Urinary bladder (tissue), 4 donors: ENCODE measurements at places on chromosomes 1 and 21. TPM values are rescaled to one million over a fixed set of nuclear protein-coding genes. Genes with fewer than 3 reads are reported as not detected.

- peak; percentile 29 for DNase-seq
Measured at GRCh38 chr1:15559189-15559810, 25.6 kb downstream of the AGMAT start.

- DNase-seq = no peak
Measured at GRCh38 chr1:234289538-234290305, 83.5 kb upstream of the COA6 start.

GRCh38 chr1:184943998-184944397, 30.3 kb downstream of the NIBAN1 start:
- no peak for DNase-seq

TPTE gene
- not detected for total RNA-seq

- no peak for DNase-seq
Measured at GRCh38 chr1:217982331-217983050, 302.6 kb upstream of the RRP15 start.

WARS2 gene
- 29.3 TPM for total RNA-seq

DNA sequence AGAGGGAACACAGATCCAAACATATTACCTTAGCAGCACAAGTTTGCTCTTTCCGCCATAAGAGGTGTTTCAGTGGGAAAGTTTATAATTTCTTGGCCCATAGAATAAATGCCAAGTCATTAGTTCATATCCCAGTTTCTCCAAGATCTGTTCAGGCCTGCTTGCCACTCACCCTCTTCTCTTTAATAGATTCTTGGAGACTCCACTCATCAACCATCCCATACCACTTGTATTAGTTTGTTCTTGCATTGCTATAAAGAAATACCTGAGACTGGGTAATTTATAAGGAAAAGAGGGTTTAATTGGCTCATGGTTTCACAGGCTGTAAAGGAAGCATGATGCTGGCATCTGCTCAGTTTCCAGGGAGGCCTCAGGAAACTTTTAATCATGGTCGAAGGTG, 34.8 kb upstream of the MYSM1 start:
- DNase-seq = no peak

PALMD gene
- 21.1 TPM for total RNA-seq

FCGR3B gene
- 1.2 TPM for total RNA-seq

DNA sequence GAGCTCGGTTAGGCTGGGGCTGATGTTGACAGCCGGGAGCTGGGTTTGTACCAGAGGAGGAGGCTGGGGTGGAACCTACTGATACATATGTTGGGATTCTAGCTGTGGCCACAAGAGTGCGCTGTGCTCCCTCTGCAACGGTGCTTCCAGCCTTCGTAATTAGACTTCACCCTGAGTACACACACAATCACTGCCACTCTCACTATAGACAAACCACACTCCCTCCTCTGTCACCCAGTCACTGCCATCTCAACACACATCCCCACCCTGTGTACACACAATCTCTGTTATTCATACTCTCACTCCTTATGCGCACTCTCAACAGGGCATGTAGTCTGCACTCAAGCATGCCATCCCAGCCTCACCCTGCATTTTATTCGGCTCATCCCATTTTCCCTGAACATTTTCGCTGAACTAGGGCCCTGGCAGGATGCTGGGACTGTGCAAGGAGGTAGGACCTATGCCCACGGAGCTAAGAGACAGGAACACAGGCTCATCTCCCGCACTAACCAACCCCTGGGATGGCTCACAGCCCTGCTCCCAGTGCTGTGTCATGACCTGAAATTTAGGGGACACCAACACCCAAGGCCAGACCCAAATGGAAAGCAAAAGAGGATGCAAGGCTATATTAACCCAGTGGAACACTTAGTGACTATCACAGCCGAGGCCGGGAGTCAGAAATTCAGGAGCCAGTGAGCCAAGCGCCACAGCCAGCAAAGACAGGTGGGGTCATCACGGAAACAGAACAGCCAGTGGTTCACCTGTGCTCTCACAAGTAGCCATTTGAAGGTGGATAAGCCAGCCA, 5.7 kb downstream of the GJB3 start:
- peak; percentile 39 for DNase-seq

AVPR1B gene
- total RNA-seq = not detected

DNA sequence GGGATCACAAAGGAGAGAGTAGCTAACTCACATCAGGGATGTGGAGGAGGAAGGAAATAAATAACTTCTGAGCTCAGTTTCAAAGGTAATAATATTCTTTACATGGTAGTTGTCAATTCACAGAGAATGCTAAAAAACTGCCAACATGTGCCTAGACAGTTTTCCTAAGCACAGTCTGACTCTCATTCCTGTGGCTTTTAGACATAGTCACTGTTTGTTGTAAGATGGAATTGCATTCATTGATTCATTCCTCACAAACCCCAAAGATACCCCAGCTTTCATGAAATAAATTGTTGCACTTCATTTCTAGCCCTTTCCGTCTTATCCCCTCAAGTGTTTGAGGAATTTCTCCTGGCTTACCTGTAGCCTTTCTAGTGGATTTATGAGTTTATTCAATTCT, 263.9 kb downstream of the NTNG1 start:
- DNase-seq = no peak

DNA sequence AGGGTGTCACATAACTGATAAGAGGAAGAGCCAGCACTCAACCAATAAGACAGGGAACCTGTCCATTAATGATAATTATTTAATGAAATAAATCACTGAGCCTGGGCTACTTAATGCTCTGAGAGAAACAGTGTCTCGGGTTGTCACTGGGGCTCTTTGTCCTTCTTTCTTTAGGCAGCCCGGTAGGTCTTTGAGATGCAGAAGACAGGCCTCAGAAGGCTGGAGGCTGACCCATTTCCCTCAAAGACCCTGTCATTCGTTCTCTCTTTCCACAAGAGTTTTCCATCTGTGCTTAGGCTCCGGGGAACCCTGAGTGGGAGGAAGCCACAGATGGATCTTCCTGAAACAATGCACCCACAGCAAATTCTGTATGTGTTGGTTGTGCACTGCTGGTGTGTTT, 68.2 kb downstream of the BRINP2 start:
- no peak for DNase-seq
